ENCODE measurements at places on chromosomes 2 and 18. TPM values are rescaled to one million over a fixed set of nuclear protein-coding genes. Genes with fewer than 3 reads are reported as not detected.
A peak's percentile ranks its signal among the peaks of the same experiment; 100 is the strongest.

DNA sequence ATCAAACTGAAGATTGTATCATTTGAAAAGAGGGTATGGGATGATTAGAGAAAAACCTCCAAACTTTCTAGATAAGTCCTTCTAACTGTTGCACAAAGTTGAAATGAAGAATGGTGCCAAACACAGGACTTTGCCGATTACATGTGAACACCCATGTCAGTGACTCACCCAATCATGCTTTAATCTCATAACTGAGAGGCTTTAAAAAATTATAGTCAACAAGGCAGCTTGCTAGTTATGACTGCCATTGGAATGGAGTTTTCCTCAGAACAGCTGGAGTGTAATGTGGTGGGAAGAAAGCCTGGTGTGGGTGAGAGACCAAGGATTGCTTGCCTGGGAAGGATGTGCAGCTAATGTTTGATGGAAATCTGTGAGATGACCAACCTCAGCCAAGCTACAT lies 98.2 kb upstream of the ALPP start:
- DNase-seq: no peak

- DNase-seq: no peak
Observed at GRCh38 chr2:71629273-71629672, 175.9 kb downstream of the DYSF start.

DNA sequence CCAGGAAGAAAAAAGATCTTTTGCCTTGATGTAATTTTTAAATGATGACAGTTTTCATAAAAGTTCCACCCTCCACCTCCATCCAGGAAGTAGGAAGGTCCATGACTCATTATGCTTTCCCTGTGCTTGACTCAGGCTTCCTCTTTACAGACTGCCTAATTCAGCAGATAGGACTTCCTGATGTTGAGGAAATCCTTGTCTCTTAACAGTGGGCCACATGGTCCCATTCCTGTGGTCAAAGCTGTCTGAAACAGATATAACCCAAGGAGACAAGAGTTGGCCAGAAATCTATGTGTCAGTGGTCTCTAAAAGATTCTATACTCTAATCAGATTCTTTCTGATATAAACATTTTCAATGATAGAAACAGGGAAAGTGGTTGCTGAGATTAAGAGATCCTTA lies 119.1 kb downstream of the BAZ2B start:
- peak; percentile 92 for DNase-seq

DNA sequence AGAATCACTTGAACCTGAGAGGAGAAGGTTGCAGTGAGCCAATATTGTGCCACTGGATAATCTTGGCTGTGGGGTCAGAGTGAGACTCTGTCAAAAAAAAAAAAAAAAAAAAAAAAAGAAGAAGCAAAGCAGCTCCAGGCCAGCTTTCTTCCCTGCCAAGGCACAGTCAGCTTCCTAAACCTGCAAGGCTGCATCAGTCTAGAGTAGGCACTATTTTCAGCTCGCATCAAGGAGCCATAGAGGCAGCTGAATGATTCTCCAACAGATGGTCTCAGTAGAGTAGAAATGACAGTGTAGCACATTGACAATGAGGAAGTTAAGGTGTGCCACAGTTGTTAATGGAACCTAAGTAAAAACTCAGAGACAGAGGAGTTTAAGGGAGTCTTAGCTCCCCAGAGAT lies 35.6 kb downstream of the BMP10 start:
- no peak for DNase-seq

DNA sequence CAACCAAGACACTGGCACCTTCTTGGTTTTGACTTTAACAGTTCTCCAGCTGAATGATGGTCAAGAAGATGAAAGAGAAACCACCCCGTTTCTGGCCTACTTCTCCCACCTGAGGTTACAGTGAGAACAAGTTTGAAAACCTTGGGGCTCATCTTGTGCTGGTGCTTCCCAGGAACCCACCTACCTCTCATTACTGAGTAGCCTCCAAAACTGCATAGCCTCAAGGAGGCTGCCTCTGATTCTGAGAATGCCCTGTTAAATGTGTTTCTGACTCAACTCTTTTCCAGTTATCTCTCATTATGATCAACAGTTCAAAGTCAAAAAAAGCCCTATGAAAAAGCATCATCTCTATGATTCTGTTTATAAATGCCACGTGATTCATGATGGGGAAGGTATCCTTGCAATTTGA lies 121.9 kb downstream of the CACNB4 start:
- no peak for DNase-seq

- DNase-seq: peak; percentile 20
Observed at GRCh38 chr18:5057386-5058348, 139.4 kb downstream of the AKAIN1 start.

The CRYGC gene
- total RNA-seq: not detected

- DNase-seq: peak; percentile 85
Observed at GRCh38 chr2:85705680-85706039, 11.5 kb downstream of the GNLY start.

- DNase-seq: no peak
Observed at GRCh38 chr2:138476186-138476585, 25.4 kb upstream of the SPOPL start.

- DNase-seq: no peak
Observed at GRCh38 chr2:162072976-162073887, 783 bp downstream of the DPP4 start.

DNA sequence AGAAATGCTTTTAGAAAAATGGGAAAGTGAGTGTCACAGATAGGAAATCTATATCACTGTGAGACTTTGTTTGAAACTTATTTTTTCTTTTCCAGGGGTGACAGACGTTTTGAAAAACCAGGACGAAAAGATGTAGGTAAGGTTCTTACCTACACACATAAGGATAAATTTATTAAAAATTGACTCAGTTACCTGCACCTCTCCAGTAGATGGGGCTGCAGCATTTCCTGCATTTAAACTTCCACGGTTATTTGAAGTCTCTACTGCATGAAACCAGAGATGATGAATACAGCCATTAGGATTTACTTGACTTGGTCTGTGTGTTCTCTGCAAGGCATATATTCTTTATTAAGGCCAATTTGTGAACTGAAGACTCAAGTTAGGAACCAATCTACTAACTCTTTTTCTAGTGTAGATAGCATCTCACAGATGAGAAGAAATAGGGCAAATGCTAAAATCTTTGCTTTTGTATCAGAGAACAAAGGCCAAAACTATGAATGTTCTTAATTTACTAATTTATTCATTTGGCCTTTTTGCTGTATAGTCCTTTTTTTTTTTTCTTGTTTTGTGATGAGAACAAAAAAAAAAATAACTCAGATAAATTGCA lies 15.0 kb downstream of the KCNJ13 start:
- peak; percentile 52 for DNase-seq

The SCN7A gene
- not detected for total RNA-seq

DNA sequence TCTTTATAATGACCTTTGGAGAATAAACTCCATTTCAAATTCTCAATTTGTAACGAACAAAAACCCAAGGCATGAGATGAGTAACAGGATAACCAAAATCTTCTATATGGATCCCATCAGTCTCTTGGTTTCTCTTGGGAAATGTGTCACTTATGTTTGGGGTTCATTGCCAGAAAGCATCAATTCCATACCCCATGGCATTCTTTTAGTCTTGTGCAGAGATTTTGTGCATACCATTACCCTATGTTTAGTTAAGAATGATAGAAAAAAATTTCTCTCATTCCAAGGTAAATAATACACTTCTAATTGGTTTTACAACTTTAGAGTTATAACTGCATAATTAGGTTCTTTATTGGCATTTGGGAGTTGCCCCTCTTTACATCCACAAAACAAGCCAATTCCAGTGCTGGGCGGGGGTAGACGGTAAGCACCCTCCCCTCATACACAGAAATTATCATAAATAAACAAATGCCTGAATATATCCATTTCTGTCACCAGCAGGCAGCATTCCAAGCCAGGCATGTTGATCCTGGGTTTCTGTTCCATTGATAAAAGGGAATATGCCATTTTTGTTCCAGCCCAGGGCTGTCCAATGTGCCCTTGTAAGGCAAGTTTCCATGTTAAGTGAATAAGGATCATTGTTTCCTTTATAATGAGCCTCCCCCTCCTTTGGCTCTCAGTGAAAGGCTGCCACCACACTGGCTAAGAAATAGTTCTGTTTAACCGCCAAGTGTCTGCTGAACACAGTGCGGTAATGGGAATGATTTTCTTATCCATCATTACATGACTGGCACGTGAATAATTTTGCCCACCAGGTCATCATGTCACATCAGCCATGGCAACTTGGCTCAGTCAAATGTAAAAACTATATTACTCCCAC lies 680.1 kb upstream of the ZEB2 start:
- no peak for DNase-seq

The MAPRE3 gene
- total RNA-seq: 0.57 TPM

The CACNB4 gene
- 0.12 TPM for total RNA-seq

- peak; percentile 48 for DNase-seq
Observed at GRCh38 chr2:88329815-88330603, 122.5 kb downstream of the FOXI3 start.

DNA sequence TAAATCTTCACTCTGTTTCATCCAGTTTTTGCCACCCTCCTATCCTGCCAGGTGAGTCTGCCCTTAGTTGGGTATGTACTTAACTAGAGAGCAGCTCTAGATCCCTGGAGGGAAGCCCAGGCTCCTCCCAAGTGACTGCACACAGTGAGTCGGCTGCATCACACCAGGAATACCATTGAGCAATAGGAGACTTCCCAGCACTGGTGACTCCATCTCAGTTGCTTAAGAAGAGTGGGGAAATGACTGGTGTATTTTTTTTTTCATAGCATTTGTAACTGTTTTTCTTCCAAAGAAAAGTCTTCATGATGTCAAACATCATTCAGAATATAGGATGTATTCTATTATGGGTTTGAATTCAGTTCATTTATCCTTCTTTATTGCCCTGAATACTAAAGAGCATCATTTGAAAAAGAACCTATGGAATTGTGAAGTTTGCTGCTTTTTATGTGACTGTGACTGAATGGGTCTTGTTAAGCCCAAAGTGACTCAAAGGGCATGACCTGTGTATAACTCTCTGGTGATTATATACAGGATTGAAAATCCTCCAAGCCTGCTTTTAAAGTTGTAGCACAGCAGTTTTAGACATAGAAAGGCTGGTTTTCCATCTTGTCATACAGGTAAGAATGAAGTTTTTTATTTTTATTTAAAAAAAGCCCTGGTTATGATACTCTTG lies 84.3 kb downstream of the MAP3K20 start:
- DNase-seq: peak; percentile 92

The AKAIN1 gene
- total RNA-seq: not detected

The MC4R gene
- not detected for total RNA-seq

- no peak for DNase-seq
Observed at GRCh38 chr2:43566461-43566729, 29.4 kb downstream of the THADA start.

The FAP gene
- total RNA-seq: 31.9 TPM

GRCh38 chr2:16151651-16152050 lies 211.3 kb downstream of the MYCN start:
- DNase-seq: no peak

- no peak for DNase-seq
Observed at GRCh38 chr2:188645986-188646385, 328.2 kb upstream of the COL3A1 start.

- DNase-seq: no peak
Observed at GRCh38 chr18:33097126-33097525, 324.3 kb upstream of the KLHL14 start.

GRCh38 chr2:126802774-126803433 lies 95.8 kb upstream of the TEX51 start:
- DNase-seq: no peak

GRCh38 chr18:32389858-32390257 lies 80.8 kb downstream of the GAREM1 start:
- DNase-seq: no peak

GRCh38 chr2:143776526-143777297 lies 647.5 kb downstream of the ARHGAP15 start:
- no peak for DNase-seq

DNA sequence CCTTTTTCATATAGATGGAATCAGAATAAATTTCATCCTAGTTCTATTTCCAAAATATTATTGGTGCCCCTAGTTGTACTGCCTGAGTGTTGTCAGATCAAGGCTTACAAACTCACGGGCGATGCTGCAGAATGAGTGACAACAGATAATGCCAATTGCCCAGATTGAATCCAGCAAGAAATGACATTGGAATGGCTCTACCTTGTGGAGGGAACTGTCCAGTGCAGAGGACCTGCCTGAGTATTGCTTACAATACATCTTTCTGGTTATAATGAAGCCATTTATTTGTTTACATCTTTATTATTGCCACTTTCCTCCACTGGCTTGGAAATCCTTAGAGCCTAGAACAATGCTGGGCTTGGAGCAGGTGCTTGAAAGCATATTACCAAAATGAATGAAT lies 7.8 kb upstream of the IL1R2 start:
- no peak for DNase-seq

The CNTNAP5 gene
- total RNA-seq: not detected

DNA sequence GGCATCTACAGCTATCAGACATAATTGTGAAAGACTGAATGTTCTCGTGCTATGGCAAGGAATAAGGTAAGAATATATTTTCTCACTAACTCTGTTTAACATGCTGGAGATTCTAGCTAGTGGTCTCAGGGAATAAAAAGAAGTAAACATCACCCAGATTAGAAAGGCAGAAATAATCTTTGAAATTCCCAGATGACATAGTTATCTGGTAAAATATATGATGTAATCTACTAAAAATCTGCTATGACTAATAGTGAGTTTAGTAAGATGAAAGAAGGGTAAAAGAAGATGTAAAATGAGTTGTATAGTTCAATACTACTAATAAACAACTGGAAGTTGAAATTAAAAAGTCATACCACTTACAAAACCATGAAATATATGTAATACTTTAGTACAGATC lies 134.2 kb downstream of the DSC3 start:
- no peak for DNase-seq

DNA sequence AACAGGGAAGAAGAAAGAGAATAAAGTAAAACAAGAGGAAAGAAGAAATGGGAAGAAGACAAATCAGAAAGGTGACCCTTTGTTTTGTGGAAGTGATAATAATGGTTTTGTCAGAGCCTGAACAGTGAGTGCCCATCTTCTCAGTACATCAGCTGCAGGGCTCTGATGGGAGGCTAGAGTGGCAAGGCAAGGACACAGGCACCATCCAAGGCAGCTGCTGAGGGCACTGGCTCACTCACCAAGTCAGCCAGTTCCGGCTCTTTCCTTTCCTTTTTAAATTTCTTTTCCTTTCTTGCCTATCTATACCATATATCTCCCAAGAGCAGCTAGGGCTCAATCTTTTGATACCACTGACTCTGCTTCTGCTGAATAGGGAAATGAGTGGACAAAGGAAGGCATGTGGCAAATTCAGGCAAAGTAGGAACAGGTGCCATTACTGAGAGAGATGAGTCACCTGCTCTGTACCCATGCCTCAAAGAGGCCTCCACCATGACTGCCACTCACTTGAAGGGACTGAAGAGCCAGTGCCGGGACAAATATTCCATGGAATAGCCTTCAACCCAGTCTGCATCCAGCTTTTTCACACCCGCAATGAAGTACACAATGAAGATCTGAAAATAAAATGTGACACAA lies 6.2 kb downstream of the GGCX start:
- no peak for DNase-seq

The COMMD1 gene
- 47.7 TPM for total RNA-seq

DNA sequence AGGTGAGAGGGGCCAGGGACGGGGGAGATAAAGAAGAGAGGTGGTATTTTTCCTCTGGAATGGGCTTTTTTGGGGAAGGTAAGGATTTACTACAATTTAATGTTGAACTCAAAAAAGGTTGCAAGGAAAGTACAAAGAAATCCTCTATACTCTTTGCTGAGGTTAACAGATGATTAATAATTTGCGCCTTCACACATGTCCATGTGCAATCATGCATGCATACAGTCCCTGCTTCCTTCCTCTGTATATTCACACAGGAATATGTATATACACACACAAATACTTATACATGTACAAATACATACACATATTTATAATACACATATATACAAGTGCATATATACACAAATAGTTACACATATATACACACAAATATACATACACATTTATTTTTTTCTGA lies 193.4 kb downstream of the NBAS start:
- no peak for DNase-seq

- DNase-seq: no peak
Observed at GRCh38 chr18:78459668-78460067, 520.0 kb upstream of the SALL3 start.
